ENCODE measurements at places on chromosomes 13 and 19.

GRCh38 chr13:94239135-94239534 lies 240.3 kb downstream of the DCT start:
- no peak for DNase-seq

GRCh38 chr13:25701304-25701703 lies 329.5 kb downstream of the ATP8A2 start:
- no peak for DNase-seq

- no peak for DNase-seq
These were observed 119.3 kb downstream of the IRS2 start for GRCh38 chr13:109667056-109667455.

DNA sequence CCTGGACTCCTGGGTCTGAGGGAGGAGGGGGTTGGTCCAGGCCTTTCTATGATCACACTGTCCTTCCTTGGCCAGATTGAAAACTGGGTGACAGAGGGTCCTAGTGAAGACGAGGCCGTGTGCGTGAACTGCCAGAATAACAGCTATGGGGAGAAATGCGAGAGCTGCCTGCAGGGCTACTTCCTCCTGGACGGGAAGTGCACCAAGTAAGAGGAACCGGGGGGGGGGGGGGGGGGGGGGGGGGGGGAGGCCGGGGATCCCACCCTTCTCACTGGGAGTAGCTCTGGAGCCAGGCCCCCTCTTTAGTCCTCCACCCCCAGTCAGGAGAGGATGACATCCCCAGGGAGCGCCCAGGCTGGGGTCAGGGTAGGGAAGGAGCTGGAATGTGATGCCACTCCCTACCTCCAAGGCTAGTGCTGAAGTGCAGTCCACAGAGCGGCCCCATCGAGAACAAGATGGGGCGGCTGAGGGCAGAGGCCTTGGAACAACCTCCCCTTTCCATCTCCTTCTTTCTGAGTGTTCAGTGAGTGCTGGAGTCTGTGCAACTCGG lies 19.4 kb downstream of the CNFN start:
- DNase-seq = no peak

DNA sequence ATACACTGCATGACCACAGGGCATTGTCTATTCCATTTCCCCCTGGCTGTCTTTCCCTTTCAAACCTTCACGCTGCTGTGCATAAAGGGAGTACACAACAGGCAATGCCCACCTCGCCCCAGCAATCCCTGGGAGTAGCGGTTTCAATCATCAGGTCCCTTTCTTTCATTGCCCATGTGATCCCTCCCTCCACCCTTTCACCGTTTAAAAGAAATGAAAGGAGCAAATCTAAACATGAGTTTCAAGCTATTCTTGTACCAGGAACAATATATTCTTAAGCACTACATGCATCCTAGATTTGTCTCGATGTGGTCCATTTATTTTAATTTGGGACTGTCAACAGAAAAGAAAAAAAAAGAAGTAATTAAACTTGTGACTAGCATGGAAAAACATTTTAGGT lies 123.4 kb upstream of the ARGLU1 start:
- no peak for DNase-seq

DNA sequence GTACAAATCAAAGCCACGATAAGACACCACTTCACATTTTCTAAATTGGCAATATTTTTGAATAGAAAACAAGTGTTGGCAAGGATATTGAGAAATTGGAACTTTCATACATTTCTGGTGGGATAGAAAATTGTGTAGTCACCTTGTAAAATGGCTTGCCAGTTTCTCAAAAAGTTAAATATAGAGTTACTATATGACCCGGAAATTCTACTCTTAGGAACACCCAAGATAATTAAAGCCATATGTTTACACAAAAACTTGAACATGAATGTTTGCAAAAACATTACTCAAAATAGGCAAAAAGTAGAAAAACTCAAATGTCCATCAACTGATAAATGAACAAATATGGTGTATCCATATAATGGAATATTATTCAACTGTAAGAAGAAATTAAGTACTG lies 552.5 kb downstream of the TBC1D4 start:
- no peak for DNase-seq

DNA sequence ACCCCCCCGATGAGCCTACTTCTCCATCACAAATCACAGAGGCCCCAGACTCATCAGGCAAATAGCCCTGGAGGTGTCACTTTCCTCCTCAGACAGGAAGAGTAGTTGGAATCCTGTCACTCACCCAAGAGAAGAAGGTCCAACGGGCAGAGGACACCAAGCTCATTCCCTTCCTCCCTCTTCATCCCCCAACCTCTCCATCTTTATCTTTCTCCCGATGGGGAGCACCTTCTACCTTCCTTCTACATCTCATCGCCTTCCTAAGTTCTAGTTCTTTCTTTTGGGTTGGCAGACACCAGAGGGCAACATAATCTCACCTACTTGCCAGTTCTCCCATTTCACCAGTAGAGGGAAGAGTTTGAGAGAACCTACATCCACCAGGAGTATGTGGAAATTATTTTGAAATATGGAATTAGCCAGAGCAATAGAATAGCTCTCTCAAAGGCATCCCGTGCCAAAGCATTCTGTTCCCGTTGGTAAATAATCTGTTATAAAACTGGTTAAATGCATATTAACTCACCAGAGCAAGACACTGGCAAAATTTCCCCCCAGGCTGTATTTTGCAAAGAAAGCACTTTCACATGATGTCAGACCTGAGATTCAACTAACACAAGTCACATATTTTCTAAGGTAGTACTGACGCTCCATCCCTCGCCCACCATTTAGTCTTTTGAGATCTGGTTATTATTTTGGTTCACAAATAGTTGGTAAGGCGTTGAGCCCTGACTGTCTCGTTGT lies 55.0 kb downstream of the ZIC5 start:
- no peak for DNase-seq

- no peak for DNase-seq
These were observed 56.4 kb downstream of the SIPA1L3 start for GRCh38 chr19:37963190-37963936.

GRCh38 chr13:42246541-42246940 lies 25.4 kb upstream of the AKAP11 start:
- no peak for DNase-seq

DNA sequence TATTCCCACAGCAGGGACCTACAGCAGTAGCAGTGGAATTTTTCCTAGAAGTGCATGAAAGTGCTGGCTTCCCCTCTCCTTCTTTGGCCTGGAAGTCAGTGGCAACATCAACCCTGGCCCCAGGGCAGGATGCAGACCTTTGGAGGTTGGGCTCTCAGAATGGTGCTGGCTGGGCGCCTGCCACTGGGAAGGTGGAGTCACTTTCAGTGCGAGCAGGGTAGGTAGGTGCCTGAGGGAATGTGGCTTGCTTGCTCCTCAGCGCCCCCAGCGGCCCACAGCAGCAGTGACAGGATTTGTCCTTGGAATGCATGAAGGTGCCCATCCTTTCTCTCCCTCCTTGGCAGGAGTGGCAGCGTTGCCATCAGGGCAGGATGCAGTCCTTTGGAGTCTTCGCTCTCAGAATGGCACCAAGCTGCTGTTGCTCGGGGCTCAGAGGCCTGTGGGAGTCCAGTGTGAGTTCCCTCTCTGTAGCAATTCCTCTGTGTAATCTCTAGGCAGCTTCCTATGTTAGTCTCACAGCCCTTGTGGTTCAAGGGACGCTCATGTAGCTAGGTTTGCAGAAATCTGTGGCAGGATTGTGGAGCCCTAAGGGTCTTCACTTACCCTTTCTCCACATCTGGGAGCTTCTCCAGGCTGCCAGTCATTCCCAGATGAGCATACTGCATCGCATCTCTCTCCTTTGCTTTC lies 354.4 kb upstream of the DACH1 start:
- peak; percentile 16 for DNase-seq

DNA sequence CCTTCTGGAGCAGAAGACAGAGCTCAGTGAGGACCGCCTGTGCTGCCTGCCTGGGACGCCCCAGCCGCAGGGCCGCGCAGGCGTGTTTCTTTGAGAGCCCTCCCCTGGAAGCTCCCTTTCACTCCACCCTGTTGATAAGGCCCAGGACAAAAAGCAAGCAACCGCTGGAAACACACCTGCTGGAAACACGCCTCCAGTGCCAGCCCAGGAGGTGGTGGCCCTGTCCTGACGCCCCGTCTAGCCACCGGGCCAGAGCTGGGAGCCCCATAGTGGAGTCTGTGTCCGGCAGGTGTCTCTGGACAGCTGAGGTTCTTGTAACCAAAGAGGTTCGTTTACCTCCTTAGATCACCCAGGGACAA lies 173.8 kb downstream of the KATNAL1 start:
- DNase-seq = no peak

DNA sequence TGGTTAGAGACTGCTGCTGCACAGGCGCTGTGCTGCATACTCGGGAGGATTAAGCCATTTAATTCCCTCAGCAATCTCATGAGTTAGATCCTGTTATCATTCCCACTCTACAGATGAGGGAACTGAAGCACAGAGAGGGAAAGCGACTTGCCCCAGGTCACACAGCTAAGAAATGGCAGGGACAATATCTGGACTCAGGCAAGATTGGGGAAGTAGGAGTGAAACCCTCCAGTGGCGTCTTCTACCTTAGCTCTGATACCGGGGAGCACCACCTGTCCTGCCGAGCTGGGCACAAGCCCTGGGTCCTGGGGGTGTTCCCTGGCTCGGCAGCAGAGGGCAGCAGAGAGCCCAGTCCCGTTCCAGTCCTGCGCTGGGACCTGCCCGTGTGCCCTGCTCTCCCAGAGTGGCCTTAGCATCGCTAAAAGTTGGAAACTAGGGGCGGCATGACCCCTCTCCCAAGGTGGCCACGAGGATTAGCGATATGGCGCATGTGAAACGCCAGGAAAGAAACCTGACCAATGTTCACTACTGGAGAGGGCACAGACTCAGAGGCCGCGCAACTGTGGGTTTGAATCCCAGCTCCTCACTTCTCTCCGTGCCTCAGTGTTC lies 20.5 kb downstream of the CYTH2 start:
- peak; percentile 92 for DNase-seq

DNA sequence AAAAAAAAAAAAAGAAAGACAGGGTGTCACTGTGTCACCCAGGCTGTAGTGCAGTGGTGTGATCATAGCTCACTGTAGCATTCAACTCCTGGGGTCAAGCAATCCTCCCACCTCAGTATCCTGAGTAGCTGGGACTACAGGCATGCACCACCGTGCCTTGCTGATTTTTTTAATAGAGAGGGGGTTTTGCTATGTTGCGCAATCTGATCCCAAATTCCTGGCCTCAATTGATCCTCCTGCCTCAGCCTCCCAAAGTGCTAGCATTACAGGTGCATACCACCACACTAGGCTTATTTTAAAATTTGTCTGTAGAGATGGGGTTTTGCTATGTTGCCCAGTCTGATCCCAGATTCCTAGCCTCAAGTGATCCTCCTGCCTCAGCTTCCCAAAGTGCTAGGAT lies 159.3 kb downstream of the PTPRS start:
- no peak for DNase-seq

DNA sequence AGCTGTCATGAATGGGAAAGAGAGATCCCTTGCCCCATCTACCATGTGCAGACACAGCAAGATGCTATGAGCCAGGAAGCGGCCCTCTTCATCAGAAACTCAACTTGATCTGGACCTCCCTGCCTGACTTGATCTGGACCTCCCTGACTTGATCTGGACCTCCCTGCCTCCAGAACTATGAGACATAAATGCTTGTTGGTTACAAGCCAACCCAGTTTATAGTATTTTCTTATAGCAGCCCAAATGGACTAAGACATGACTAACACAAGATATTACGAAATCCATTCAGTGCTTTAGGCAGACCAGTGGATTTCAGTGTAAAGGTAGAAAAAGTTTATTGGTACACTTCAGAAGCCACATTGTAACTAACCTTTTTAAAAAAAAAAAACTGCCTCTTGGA lies 15.6 kb downstream of the PCID2 start:
- DNase-seq = no peak

DNA sequence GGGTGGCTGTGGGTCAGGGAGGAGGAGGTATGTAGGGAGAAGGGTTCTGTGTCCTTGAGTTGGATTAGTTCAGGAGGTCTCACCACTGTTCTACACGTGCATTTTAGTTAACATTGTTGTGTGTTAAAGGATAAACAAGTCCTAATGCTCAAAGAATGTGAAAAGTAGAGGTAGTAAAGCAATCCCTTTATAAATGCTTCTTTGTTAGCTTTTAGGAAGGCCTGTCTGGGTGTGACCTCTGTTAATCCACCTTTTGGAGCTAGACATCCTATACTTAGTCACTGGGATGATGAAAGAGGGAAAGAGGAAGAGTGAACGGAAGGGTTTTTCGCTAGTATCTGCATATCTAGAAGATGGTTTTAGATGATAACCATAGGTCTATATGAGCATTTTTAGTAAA lies 42.2 kb upstream of the FLT1 start:
- DNase-seq = no peak

GRCh38 chr19:51107406-51108065 lies 673 bp downstream of the CTU1 start:
- no peak for DNase-seq

- DNase-seq = no peak
These were observed 65.5 kb downstream of the ING1 start for GRCh38 chr13:110779022-110779421.

DNA sequence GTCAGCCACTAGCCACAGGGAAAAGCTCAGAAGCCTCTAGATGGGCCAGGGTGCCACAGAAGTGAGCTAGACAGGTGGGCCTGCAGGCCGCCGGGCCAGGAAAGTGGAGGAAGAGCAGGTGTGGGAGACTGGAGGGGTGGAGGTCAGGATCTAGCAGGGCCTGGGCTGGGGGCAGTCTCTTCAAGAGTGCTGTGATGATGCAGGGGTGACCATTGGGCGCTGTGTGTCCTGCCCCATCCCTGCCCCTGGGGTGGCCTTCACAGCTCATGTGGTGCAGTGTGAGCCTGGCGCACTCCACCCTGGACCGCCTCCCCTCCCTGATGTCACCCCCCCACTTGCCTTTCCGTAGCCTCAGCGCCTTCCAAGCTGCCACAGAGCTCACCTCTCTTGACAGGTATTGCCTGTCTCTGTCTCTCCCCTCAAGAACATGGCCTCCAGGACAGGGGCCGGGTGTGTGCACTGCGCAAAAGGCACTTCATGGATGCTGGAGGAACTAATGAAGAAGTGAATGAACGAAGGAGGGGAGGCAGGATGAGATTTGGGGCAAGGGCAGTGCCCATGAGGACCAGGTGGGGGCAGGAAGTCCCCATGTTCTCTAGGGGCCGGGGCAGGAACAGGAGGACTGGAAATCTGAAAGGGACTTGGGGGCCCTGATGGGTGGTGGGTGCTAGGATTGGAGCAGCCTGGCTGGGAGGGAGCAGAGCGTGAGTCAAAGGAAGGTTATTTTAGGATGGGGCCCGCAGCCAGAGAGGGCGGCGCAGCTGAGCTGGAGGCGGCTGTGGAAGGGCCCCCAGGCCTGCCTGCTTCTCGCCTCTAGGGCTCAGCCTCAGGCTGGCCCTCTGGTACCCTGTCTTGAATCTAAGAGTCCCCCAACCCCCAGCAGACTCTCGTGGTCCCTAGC lies 6.6 kb downstream of the SSBP4 start:
- no peak for DNase-seq

- no peak for DNase-seq
These were observed 9.8 kb downstream of the PLK5 start for GRCh38 chr19:1533510-1534150.

- no peak for DNase-seq
These were observed at the start of gene CYP4F3 for GRCh38 chr19:15640294-15640903. Gene CYP4F3 (plus strand): TSS chr19:15640897. CDS start chr19:15641416, 519 bp downstream.

GRCh38 chr13:109817591-109818535 lies 31.5 kb upstream of the IRS2 start:
- DNase-seq = no peak

GRCh38 chr13:64755961-64756360 lies 2474.2 kb downstream of the PCDH9 start:
- no peak for DNase-seq

GRCh38 chr19:5032101-5032967 lies 63.4 kb downstream of the KDM4B start:
- no peak for DNase-seq

GRCh38 chr13:41917641-41918040 lies 43.3 kb downstream of the VWA8 start:
- DNase-seq = peak; percentile 43

- no peak for DNase-seq
These were observed 13.3 kb downstream of the KCTD15 start for GRCh38 chr19:33809960-33810359.
